Activated CD8-positive, alpha-beta memory T cell treated with anti-CD3 and anti-CD28 coated beads, Interleukin-2, amount 50 U/mL, for 48 hours (primary cell): ENCODE measurements at places on chromosomes 3 and 15.

- no peak for DNase-seq
These were observed 148.6 kb upstream of the CDIN1 start for GRCh38 chr15:36430726-36431265.

GRCh38 chr3:37526511-37526910 lies 335.2 kb upstream of the CTDSPL start:
- DNase-seq: no peak

- no peak for DNase-seq
These were observed 21.1 kb downstream of the ANXA2 start for GRCh38 chr15:60376677-60377095.

GRCh38 chr3:71495708-71496472 lies 87.6 kb downstream of the FOXP1 start:
- DNase-seq: no peak

DNA sequence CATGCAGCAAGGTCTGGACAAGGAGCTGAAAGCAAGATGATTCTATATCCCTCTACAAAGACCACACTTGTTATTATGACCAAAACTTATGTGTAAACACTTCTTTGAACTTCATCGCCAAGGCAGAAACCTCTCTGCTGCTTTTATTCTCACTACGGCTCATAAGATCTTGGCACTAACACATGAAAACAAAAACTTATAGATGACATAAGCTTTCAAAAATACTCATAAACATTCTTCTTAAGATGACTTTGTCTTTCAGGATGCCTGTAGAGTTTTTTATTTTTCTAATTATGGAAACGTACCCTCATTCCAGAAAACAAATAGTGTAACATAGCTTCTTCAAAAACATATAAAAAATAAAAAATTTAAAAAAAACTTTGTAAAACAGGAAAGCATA lies 12.5 kb upstream of the C15orf61 start:
- DNase-seq: no peak

- peak; percentile 63 for DNase-seq
These were observed 70.3 kb upstream of the PPP2R3A start for GRCh38 chr3:135895106-135895733.

GRCh38 chr3:43153216-43154083 lies 47.6 kb upstream of the POMGNT2 start:
- DNase-seq: no peak

- no peak for DNase-seq
These were observed 204.5 kb upstream of the UBE2E1 start for GRCh38 chr3:23601091-23601822.

GRCh38 chr3:16654976-16655375 lies 49.8 kb upstream of the DAZL start:
- no peak for DNase-seq

- no peak for DNase-seq
These were observed 281.9 kb downstream of the RAP2B start for GRCh38 chr3:153443961-153444360.

GRCh38 chr3:143507735-143508580 lies 340.3 kb downstream of the SLC9A9 start:
- no peak for DNase-seq

DNA sequence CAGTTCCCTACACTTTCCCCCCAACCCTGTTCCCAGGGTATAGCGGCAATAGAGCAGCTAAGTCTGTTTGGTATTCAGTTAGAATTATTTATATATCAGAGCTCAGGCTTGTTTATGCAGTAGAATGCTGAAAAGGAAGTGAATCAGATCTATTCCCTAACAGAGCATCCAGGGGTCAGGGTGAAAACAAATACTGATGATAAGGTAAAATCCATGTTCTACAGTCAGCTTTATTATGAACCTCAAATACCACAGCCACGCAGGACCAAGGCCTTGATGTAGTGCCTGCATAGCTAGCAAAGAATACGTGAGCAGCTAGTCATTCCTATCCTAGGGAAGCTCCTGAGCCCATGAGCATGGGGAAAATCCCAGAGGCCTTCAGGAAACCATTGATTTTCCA lies 229.7 kb upstream of the ICE2 start:
- no peak for DNase-seq

- DNase-seq: no peak
These were observed 17.7 kb upstream of the FGD5 start for GRCh38 chr3:14801031-14801430.

DNA sequence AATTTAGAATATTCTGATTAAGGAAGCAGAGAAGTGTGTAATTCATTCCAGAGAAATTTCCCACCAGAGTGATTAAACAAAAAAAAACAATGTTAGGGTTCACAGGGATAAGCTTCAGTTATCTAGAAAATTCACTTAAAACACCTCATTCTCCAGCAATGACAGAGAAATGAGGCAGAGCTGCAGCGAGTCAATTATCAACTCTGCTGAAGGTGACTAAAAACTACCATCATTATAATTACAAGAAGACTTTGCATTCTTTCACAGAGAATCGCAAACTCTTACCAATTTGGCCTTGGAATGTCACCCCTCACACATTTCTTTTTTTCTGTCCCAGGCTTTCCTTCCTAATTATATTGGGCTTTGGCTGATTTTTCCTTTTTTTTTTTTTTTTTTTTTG lies 117.1 kb downstream of the RAB11A start:
- DNase-seq: no peak

DNA sequence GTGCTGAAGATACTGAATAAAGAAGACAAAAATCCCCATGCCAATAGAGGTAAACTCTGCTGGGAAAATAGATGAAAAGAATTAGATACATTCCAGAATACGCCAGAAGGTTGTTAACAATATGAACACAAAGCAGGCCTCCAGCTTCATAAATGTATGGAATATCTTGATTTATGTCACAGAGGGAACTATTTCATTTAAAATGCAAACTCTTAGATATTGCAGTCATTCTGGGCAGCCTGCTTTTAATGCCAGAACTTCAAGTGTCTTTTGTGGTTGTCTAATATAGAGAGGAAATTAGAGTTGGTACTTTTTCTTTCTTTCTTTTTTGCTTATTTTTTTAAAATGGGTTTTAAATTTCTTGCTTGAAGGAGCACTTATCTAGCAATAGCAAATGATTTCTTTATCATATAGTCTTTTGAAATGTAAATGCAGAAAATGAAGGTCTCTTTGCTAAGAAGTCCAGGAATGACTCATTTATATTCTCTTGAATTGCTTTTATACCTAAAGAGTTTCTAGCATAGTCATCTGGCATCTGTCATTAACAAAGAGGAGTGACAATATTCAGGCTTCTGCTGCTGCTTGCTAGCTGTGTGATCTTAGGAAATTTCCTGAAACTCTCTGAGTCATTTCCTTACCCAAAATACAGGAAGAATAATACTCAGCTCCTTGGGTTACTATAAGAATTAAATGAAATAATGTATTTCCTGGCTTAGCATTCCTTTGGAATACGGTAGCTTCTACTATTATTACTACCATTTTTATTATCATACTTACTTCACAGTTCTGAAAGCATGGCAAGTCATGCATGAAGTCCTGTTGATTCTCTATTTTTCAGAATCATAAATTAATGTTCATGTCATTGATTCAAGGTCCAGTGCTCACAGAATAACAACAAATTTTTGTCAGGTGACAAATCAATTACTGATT lies 527.6 kb downstream of the DIPK2A start:
- no peak for DNase-seq

- DNase-seq: no peak
These were observed 86.1 kb downstream of the FOXP1 start for GRCh38 chr3:71497367-71497897.

DNA sequence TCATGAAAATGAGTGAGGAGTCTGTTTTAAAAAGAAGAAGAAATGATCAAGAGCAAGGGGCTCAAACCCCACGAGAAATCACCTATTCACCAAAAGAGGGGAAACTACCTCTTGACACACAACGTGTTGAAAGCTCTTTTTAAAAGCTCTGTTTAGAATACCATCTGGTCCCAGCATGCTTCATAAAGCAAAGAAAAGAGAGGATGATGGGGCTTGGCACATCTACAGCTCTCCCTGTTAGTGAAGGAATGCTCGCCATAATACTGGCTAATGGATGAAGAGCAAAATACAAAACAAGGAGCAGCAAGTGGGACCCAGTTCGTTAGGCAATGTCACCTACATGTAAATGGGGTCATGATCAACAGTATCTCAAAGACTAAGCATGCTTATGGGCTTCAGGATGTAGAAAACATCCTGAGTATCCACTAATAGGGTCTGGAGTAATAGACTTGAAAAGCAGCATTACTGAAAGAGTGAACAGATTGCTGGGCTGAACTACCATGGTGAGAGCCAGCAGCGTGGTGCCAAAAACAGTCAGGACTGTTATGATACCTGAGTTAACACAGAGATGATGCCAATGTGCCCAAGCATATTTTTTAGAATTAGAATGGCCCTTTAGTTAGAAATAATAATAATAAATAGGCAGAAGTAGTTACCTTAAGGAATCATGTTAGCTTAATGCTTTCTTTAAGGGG lies 159.7 kb upstream of the POU1F1 start:
- DNase-seq: no peak

DNA sequence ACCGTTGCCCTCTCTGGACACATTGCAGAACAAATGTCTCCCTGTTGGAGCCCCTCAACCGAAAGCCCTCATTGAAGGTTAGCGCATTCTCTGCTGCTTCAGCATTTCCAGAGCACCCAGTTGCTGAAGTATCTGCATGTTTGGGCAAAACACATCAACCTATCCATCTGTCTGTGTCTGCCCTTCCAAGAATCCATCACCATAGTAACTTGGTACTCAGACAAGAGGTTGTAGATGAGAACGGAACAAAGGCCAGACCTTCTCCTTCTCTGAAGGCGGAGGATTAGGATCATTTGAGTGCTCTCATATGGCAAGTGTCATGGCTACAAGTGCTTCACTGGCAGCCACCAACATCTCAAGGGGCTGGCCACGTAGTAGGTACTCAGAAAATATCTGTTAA lies 23.1 kb upstream of the RHO start:
- no peak for DNase-seq

- DNase-seq: no peak
These were observed 32.3 kb downstream of the CMTM6 start for GRCh38 chr3:32470362-32470761.

GRCh38 chr3:177279118-177279815 lies 82.0 kb upstream of the TBL1XR1 start:
- no peak for DNase-seq

- DNase-seq: peak; percentile 78
These were observed 2.4 kb downstream of the CSRNP1 start for GRCh38 chr3:39150803-39151631.

GRCh38 chr3:39473452-39474125 lies 6.1 kb downstream of the MOBP start:
- no peak for DNase-seq

GRCh38 chr3:123655400-123655799 lies 70.5 kb upstream of the HACD2 start:
- no peak for DNase-seq
